Sciatic nerve (tissue), 2 donors: ENCODE measurements at places on chromosomes 11 and 22.

- DNase-seq = peak; percentile 14
Measured at GRCh38 chr11:1899090-1899489, 7.4 kb upstream of the PRR33 start.

- peak; percentile 48 for DNase-seq
Measured at GRCh38 chr11:65217441-65218423, 36.0 kb downstream of the CAPN1 start.

DNA sequence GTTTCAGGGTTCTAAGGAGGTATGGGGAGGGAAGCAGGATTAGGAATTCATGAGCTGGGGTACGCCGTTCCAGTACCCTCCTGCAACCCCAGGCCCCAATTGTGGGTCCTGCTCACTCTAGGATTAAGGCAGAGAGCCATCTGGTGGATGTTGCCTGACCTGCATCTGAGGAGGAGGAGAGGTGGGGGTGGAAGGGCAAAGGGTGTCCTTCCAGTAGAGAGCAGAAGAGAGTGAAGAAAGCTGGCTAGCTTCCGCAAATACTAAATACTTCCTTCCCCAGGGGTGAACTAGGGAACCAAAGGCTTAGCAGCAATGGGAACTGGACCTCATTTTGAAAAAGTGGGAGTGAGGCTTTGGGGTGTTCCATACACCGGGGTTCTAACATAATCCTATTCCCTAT is 10.6 kb downstream of the LRRC51 start:
- peak; percentile 83 for DNase-seq

- peak; percentile 53 for DNase-seq
Measured at GRCh38 chr11:2580571-2581001, 119.2 kb downstream of the KCNQ1OT1 start.

DNA sequence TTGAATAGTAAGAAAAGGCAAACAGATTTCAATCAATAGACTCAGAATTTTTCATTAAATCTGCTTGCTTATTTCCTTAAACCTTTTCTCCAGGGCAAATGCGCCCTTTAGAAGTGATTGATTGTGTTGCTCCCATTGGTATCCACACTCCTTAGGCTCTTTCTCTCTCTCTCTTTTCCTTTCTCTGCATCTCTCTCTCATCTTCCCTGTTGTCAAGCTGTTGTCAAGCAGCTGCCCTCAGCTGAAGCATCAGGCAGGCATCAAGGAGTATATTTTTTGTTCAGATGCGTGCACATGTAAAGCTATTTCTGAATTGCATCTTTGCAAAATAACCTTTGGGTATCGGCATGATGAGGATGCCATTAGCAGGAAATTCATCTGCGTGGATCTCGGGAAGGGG is 107.2 kb upstream of the PLET1 start:
- no peak for DNase-seq

DNA sequence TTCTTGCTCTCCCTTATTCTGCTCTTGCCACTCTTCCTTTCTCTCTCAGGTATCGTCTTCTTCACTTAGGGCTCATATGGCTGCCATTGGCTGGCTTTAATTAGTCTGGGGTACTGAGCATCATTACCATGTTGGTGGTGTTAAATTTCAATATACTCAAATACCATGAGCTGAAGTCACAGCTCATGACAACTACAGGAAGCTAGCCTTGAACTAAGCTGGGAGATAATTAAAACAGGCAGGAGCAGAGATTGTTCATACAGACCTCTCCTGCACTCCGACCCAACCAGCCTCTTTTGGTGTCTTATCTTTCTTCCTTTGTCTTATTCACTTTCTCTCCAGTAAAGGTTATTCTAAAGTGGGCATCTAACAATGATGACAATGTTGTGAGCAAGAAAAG is 130.9 kb upstream of the BLID start:
- no peak for DNase-seq

DNA sequence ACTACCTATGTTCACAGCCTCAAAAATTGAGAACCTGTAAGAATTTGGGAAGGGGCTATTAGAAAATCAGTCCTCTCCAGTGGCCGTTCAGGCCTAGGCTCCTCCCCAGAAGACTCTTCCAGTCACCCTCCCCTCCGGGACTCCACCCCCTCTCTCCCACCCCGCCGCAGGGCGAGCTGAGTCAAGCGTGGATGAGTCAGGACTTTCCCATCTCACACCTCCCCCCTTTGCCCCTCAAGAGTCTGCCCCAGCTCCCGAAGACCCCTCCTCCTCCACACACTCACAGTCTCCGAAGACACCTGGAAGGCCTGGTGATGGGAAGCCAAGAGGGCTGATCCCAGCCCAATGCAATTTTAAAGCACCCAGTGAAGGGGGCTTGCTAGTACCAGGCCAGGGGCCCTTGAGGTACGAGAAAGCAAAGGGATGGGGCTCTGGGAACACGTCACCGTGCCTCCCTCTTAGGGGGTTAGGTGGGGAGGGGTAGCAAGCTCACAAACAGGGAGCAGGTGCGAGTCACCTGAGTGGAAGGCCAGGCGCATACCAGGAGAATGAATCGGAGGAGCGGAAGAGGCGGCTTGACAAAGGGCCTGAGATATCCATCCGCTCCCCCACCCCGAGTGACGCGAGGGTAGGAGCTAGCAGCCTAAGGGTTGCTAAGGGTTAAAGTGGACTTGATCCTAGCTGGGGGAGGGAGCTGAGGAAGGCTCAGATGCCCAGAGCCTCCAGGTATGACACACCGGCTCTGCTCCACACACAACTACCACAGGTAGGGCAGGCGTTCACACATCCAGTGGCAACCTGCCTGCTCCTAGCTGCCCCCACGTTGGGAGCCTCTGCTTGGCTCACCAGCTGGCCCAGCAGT is 13.6 kb downstream of the BCL9L start:
- peak; percentile 90 for DNase-seq

GRCh38 chr11:64718780-64719124 is 4.2 kb downstream of the NRXN2 start:
- no peak for DNase-seq

DNA sequence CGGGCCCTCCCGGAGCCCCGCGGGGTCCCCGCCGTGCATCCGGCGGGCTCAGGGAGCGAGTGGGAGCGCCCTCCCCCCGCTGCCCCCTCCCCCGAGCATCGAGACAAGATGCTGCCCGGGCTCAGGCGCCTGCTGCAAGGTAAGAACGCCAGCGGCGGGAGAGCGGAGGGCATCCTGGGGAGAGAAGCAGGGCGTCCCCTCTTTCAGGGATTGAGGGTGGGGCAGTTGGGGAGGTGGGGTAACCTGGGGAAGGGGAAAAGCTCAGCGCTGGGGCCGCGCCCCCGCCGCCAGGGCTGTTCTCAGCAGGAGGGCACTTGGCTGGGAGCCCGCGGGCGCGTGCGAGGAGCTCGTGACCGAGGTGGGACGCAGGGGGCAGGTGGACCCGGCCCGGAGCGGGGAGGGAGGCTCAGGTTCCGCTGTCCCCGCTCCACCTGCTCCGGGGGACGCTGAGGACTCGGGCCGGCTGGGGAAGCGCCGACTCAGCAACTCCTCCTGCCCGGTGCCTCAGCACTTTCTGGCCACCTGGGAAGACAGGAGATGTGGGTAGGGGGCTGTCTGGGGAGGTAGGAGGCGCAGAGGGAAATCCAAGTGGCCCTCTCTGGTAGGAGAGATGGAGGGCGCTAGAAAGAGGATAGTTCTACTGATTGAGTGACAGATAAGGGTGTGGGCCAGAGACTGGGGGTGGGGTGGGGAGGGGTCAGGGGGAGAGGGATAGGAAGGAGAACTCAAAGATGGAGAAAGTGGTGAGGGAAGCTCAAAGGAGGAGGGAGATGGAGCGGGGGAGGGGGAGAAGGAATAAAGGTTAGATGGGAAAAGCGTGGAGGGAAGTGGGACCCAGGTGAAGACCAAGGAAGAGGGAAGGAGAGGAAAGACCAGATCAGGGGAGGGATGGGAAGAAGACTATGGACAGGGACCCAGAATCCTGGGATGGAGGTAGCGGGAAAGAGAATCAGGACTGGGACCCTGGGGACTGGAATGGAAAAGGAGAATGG is 726 bp downstream of the RTN4RL2 start:
- DNase-seq = no peak

GRCh38 chr11:97732011-97732632 is 1288.6 kb upstream of the CNTN5 start:
- DNase-seq = no peak

- no peak for DNase-seq
Measured at GRCh38 chr11:464316-464715, 14.2 kb downstream of the PTDSS2 start.

GRCh38 chr22:46001426-46002106 is 24.6 kb upstream of the WNT7B start:
- no peak for DNase-seq

DNA sequence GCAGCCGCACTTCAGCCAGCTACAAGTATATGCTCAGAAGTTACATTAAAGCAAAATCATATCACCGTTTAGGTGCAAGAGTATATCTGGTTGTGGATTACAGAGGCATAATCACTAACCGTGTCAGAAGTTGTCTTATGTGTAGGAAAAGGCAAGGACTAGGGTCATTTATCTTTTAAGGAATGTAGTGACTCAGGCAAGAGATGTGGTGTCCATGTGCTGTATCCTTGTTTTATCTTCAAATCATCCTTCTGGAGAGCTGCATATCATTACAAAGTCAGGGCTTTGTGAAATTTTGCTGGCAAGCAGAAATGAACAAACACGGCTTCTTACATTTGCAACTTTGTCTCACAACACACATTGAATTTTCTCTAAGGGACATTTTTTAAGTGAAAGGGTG is 12.7 kb upstream of the CHORDC1 start:
- no peak for DNase-seq

GRCh38 chr11:30196400-30197206 is 34.2 kb upstream of the FSHB start:
- DNase-seq = peak; percentile 73

DNA sequence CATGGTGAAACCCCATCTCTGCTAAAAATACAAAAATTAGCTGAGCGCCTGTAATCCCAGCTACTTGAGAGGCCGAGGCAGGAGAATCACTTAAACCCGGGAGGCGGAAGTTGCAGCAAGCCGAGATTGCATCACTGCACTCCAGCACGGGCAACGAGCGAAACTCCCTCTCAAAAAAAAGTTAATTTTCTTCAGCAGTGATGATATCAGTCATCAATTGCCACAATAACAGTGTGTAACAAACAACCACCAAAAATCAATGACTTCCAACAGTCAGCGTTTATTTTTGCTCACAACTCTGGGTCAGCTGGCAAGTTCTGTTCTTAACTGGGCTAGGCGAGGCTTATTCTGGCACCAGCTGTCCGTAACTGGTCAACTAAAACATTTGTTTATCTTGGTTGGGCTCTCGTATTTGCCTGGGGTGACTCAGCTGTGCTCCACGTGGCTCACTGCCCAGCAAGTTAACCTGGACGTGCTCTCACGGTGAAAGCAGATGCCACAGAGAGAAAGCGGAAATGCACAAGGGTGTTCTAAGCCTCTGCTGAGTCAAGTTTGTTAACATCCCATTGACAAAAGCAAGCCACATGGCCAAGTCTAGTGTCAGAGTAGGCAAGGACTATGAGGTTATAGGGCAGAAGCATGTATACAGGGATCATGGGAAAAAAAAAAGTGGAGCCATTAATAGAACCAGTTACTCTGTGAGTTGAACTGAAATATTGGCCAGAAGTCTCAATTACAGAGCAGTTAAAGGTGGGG is 52.1 kb downstream of the LHFPL7 start:
- DNase-seq = peak; percentile 83

DNA sequence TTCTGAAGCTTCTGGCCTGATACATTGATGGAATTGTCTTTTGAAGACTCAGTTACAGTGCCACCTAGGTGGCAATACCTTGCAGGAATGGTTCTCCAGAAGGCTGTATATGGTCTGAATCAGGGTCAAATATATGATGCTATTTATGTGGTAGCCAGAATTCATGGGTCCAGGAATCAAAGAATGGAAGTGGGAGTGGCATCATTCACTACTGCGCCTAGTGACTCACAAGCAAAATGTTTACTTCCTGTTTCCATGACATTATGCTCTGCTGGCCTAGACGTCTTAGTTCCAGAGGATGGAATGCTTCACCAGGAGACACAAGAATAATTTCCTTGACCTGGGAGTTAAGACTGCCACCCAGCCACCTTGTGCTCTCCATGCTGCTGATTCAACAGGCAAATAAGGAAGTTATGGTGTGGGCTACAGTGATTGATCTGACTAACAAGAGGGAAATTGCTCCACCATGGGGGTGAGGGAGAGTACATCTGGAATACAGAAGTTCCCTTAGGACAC is 491.8 kb downstream of the ETS1 start:
- no peak for DNase-seq

- DNase-seq = no peak
Measured at GRCh38 chr11:105793092-105793491, 183.2 kb downstream of the GRIA4 start.

GRCh38 chr22:43667656-43668055 is 144.4 kb downstream of the EFCAB6 start:
- no peak for DNase-seq

DNA sequence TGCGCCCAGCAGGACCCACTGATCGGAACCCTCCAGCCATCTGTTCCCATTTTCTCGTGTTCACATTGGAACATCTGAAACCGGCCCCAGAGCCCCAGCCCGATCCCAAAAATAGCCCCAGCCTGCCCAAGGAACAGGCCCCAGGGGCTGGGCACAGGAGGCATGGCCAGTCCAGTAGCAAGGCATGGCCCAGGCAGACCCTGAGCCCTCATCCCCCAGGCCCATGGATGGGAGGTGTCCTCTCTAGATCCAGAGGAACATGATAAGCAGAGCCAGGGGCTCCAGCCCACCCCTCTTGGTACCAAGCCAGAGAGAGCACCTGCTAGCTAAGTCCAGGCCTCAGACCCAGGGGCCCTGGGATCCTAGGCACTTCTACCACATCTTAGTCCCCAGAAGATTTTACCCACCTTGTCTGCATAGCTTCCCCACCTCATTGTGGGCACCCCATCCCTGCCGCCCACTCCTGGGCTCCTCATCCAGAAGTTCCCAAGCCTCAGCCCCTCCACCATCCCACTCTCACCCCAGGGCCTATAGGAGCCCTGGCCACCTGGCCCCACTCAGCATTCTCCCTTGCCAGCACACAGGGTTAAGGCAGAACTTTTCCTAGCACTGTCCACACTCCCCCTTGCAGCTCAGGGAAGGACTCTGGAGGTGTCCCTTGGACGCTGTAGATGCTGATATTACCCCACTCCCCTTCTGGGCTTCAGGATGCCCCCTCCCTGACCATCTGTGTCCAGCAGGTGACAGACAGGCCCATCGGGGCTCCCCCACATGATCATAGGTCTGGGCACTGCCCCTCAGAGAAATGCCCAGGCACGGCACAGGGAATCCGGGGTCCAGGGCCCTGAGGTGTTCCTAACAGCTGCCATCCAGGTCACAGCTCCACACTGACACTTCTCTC is 9.5 kb downstream of the BCL9L start:
- DNase-seq = peak; percentile 59

- no peak for DNase-seq
Measured at GRCh38 chr11:8333376-8333775, 69.7 kb upstream of the LMO1 start.

DNA sequence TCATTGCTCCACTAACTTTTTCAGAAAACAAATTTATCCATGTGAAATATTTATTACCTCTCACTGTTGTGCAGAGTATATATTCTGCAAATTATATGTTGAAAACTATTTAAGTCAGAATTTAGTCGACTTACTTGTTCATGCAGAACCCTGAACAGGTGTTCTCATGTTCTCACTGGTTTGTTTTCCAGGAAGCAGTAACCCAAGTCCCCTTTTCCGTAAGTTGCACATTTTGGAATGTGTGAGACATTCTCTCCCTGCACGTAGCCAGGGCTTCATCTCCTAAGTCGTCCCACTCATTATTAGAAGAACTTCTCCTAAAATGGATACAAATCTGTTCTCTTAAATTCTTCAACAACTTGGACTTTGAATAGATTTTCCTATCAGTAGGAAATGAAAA is 524.9 kb downstream of the CNTN5 start:
- DNase-seq = no peak

GRCh38 chr11:30608534-30608933 is 22.4 kb upstream of the MPPED2 start:
- no peak for DNase-seq

GRCh38 chr22:20885017-20885556 is 26.3 kb downstream of the SNAP29 start:
- no peak for DNase-seq
